NCI-H1048 (cell line): ENCODE measurements at places on chromosomes 3 and 15.

DNA sequence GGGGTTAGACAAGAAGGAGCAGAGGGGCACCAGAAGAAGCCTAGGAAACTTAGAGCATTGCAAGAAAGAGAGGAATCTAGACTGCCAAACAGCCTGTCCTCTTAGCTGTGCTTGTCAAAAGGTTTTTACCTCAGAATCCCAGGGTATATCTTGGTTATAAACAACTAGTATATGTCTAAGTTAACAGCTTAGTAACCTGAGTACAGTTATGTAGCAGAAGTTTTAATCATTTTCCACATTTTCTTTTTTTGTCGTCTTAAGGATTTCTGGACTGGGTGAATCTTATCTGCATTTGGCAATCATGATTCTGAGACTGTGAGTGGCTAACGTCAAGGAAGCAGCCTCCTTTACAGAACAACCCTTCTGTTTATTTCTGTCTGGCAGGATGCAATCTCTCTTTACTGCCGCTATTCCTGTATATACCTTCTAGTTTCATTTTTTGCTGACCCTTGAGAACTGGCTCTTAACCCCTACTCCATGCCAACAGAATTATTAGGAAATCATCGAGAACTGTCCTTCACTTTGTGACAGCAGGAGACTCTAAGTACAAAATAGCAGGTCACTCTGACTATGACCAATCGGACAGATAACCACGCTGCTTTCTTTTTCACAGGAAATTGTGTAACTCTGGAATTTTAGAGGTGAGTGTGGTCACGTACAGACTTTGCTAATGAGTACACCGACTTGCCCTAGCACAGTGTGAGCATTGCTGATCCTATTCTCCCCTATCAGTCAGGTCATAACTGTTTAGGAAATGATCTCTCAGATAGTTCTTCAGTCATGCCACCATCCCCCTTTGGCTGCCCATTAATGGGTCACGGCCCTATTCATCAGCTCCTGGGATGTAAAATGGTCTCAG, 3.3 kb upstream of the CP start:
- no peak for DNase-seq

GRCh38 chr3:127959873-127960272, 44.8 kb downstream of the KBTBD12 start:
- no peak for DNase-seq

DNA sequence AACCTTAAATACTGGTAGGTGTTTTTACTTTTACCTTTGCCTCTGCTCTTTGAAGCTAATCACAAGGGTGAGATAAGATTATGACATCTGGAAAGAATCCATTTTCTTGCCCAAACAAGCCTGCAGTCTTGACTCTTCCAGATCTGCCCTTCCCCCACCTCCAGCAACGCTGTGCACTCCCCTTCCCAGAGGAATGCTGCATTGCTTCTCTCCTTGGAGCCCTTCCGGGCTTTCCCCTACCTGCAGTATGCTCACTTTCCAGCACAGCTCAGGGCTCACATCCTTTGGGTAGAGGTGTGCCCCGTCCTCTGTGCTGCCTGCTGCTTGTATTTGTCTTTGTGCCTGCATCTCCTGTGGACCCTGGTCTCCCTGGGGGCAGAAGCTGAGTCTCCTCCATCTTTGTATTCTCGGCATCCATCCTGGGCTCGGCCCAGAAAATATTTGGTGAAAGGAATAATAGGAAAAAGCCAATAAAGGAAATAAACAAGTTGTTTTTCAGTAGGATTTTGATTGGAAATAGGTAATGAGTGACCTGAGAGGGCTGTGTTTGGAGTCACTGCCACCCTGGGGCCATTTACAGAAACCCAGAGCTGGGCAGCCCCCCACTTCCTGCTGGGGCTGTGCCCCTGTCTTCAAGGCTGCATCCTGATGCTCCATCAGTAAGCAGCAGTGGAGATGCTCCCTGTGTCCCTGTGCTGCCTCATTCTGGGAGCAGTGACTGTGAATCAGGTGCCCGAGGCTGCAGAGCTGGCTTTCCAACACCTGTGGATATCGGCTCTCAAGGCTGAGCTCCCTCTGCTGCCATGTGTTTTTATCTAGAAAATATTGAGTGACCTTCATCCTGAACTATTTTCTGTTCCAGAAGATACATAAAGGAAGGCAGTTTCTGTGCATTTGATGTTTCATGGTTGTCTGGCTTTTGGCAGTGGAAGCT, 117.5 kb downstream of the EEFSEC start:
- DNase-seq, result no peak

DNA sequence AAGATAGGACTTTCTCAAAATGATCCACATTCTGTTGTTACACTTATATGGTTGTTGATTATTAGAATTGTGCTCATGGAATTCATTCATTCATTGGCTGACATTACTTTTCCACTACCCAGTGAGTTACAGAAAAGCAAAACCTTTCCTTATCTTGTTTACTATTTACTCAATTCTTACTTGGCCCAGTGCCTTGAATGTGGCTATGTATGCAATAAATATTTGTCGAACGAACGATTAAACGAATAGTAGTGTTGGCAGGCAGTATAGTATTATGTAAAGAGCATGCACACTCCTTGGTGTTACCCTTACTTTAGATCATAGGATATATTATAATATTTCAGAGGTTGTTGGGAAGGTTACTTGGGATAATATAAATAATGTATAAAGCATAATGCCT, 31.0 kb downstream of the CTDSPL2 start:
- no peak for DNase-seq

DNA sequence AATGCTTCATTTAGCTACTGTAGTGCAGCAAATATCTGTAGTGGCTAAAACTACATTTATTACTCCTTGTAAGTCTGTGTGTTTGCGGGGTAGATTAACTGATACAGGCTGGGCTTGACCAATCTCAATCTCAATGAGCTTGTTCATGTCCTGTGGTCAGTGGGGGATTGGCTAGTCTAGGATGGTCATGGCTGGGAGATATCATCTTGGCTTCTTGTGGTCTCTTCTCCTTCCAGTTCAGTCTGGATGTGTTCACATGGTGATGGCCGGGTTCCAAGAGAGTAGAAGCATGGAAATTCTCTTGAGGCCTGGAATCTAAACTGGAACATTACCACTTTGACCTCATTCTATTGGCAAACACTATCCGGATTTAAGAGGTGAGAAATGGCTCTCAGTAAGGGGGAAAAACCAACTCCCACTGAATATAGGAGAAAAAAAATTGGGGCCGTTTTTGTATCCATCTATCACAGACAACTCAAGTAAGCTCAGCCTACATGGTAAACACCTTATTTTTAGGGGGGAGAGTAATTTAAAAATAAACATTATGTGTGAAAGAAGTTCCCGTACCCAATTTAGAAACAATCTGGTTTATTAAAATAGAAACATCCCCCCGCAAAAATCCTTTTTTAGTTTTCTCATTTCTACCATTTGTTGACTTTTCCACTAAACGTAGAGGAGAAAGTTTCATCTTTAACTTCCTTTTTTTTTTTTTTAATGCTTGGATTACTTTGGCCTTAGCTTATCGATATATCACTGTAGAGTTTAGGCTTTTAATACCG, 284.9 kb upstream of the TBC1D5 start:
- DNase-seq, result no peak

DNA sequence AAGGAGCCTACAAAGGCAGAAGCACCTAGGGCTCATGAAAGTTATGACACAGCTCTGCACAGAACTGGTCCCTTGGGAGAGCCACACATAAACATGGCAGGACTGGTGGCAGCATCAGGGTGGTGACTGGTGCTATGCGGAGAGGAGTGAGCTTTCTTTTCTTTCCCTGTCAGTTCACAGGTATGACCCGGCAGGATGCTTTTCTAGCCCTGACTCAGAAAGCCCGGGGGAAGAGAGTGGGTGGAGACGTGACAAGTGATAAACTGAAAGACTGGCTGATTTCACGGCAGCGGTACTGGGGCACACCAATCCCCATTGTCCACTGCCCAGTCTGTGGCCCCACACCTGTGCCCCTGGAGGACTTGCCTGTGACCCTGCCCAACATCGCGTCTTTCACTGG, 103.0 kb downstream of the LARS2 start:
- DNase-seq, result no peak

- no peak for DNase-seq
Observed at GRCh38 chr15:62783303-62783957, 259.1 kb upstream of the TPM1 start.

DNA sequence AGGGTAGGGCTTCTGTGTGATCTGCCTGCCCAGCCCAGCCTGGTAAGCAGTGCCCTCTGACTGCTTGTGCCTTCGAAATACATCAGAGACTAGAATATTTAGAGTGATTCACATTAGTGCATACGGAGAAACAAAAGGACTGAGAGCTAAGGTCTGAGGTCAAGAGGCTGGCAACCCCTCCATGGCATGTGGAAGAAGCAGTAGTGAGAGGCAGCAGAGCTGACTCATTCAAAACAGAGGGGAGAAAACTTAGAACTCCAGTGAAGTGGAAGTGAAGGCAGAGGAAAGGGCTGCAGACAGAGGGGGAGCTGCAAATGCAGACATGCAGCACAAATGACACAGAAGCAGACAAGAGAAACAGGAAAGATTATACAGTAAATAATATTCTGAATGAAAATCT, 61.6 kb downstream of the ULK4 start:
- DNase-seq, result no peak

DNA sequence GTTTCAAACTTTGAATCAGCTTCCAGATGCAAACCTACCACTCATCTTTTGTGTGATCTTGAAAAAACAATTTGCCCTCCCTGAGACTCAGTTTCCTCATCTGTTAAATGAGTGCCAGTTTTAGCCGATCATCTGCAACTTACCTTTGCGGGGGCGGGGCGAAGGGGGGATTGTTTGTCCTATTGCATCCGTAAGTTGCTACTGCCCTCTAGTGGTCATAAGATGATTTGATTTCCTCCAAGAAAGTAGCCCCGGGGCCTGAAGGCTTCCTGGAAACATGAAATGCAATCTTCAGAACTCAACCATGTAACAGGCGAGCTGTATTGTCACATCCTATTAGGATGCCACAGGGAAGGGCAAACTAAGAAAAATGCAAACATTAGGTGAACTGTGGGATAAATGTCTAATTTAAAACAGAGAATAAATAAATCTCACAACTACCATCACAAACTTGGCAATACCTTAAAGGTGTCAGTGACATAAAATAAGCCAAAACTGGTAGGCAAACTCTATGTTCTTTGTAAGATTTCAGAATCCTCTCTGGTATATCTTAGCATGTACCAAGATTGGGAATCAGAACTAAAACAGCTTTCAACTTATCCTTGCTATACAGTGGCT, 63.5 kb upstream of the CLDN18 start:
- peak; percentile 79 for DNase-seq

DNA sequence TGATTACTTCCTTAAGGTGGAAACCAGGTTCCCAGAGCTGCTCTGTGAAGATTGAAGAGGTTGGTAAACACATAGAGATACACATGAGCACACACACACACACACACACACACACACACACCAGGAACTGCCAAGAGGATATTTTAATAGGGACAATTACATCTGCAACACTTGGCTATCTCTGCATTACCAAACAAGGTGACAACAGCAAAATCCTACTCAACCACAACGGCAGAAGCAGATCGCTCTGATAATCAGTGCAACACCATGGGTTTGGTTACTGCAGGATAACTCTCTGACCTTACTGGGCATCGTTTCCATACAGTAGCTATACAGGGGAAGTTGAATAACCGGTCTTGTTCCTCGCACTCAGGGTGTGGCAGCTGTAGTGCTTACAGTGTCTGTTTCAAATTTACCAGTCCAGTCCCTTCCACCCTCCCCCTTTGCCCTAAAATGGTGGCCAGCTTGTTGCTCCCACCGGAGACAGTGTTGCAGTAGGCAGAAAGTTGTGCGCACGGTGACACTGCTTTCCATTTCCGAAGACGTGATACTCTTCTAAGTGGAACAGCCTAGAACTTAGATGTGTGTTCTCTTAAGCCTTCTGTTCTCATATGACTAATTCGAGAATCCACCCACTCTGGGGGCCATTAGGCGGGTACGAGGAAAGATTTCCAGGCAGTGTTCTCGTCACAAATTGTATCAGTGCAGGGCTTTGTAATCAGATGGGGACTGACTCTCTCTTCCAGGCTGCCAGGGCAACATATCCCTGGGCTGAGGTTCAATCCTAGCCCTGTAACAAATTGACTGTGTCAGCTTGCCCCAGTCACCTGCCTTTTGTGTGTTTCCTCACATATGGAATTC, 176.2 kb downstream of the P3H2 start:
- DNase-seq, result no peak

- peak; percentile 48 for DNase-seq
Observed at GRCh38 chr3:180680097-180680430, 775 bp upstream of the CCDC39 start.

DNA sequence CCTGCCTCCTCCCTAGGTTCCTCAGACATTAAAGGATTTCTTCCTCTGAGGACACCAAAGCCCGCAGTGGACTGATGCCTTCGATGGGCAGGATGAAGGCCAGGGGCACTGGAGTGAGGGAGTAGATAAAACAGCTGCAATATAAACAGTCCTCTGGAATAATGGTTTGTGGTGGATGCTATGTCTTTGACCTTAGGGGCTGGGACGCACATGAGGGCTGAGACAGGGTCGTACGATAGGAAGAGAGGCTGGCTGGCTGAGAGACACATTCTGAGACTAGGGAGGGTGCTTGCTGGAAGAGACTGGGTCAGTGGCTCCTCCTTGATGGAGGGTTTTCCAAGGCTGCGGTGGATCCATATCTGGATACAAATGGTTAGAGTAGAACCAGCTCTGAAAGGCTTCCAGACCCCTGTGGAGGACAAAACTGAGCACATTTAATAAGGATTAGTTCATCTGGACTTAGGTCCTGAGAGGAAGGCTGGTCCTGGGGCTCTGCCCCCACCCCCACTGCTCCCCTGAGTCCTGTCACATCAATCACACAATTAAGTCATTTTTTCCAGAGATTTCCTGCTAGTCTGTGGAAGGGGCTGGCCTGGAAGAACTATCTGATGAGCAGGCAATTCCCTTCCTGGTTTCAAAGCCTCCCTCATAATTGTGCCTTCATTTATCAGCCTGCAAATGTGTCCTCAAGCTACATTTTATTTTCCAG, 15.8 kb downstream of the TBC1D21 start:
- no peak for DNase-seq

GRCh38 chr3:178289544-178290160, 246.6 kb upstream of the KCNMB2 start:
- no peak for DNase-seq

- no peak for DNase-seq
Observed at GRCh38 chr15:80875568-80876347, 96.6 kb downstream of the CEMIP start.
